Inflammatory macrophage (primary cell): ENCODE measurements at places on chromosomes 4 and X.

GRCh38 chrX:41351923-41352322, 18.0 kb downstream of the DDX3X start:
- no peak for DNase-seq

DNA sequence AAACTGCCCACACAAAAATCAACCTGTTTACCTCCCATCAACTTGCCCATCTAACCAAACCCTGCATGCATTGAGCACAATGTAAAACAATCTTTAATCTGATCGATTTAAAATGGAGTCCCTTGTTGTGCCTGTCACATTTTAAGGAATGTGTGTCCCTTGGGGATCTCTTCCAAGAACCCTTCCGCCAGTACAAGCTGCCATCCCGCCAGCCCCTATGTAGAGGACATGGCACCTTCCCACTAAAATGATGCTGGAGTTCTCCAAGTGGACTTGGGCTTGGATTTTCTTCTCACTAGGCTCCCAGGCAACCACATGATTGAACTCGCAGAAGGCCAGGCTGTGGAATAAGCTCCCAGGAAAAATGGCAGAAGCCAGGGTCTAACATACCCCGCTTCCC, 45.8 kb upstream of the ENPP6 start:
- no peak for DNase-seq

GRCh38 chrX:16239211-16239610, 71.9 kb downstream of the MAGEB17 start:
- no peak for DNase-seq

DNA sequence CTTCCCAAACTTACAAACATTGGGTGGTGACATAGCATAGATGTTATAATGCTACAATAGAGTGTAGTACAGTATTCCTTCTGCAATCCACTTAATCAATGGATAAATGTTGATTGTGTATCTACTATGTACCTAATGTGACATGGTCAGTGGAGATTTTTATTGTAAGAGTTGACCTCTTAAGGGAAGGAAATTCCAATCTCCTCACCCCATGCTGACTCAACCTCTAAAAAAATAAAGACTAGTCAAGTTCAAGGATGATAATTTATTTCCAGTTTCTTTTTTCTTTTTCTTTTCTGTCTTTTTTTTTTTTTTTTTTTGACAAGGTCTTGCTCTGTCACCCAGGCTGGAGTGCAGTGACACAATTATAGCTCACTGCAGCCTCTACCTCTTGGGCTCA, 206.5 kb upstream of the STS start:
- no peak for DNase-seq

- no peak for DNase-seq
These were observed 86.7 kb downstream of the ATP8A1 start for GRCh38 chr4:42570221-42570620.

- no peak for DNase-seq
These were observed 520.7 kb upstream of the HS3ST1 start for GRCh38 chr4:11949355-11949754.

DNA sequence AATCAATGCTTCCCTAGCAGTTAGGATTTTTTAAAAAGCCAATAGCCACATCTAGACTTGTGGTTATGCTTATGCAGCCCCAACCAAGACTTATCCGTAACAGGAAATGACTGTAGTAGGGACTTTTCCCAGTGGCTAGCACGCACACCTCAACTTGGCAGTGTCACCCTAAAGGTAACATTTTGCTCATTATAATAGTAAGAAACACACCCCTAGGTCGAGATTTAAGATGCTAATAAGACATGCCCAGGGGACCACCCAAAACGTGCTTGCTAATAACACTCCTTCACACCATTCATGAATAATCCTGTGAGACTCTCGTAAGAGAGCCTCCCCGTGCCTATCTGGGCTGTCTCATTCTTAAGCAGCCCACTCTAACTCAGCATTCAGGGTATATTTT, 195.3 kb downstream of the CHIC1 start:
- no peak for DNase-seq

DNA sequence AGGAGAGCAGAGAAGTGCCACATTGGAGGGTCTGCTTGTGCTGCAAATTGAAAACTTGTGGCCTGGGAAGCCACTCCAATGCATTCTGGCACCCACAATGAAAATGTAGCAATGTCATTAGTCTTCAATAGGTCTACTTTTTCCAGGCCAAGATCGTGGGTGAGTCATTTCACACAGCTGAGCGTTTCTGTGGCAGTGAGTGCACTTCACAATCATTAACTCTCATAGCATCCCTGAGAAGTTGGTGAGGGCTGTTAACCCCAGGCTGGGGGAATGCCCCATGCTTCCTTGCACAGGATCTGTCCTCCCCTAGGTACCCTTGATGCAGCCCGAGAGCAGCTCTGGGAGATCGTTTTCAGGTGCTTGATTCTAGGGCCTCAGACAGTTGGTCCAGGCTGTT, 196.8 kb upstream of the ATP6AP2 start:
- no peak for DNase-seq

DNA sequence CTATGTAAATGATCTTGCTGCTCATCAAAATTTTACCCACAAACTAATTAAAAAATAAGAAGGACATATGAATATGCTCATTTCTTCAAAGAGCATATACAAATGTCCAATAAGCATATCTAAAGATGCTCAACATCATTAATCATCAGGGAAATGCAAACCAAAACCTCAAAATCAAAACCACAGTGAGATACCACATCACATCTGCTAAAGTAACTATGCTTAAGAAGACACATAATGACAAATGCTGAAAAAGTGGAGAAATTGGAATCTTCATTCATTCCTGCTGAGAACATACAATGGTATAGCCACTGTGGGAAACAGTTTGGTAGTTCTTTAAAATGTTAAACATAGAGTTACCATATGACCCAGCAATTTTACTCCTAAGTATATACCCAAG, 81.9 kb downstream of the AFF2 start:
- DNase-seq, result no peak

DNA sequence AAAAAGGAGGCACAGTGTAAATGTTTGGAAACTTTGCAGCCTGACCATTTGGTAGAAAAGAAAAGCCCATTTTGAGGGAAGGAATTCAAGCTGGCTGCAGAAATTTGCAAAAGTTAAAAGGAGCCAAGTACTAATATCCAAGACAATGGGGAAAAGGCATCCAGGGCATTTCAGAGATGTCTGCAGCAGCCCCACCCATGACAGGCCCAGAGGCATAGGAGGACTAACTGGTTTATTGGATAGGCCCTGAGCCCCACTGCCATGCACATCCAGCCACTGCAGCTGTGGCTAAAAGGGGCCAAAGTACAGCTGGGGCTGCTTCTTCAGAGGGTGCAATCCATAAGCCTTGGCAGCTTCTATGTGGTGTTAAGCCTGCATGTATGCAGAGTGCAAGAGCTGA, 104.9 kb downstream of the HS3ST1 start:
- DNase-seq, result no peak

GRCh38 chr4:184649971-184650855, 675 bp downstream of the PRIMPOL start:
- DNase-seq, result peak; percentile 45

- no peak for DNase-seq
These were observed 35.3 kb upstream of the GATB start for GRCh38 chr4:151796106-151796505.

DNA sequence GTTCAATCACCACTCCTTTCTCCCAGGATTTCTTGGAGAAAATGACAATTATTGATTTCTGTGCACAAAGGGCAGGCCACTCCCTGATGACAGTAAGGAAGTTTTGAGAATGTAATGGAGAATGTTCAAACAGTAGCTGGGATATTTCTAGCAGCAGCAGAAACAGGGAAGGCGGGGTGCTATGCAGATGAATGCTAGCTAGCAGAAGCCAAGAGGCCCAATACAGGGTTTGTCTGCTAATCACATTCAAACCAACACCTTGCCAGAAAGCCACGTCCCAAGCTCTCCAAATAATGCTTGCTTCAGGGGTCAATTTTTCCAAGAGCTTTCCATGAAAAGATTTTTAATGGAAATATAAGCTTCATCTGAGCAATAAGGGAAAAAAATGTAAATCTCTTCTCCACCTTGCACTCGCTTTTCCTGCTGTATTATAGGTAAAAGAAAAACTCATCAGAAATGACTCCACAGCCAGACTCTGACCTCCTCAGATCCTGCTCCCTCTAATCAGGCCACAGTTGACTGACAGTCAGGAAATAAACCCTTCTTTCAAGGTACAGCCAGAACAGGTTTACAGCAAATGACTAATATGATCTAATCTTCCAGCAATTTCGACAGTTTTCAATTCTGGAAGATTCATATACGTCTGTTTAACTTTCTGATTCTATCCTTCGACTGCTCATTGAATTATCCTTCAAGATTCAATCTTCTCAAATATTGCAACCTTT, 84.7 kb upstream of the PCDH19 start:
- DNase-seq, result no peak

- no peak for DNase-seq
These were observed 1.6 kb downstream of the MTNR1A start for GRCh38 chr4:186553717-186554116.

DNA sequence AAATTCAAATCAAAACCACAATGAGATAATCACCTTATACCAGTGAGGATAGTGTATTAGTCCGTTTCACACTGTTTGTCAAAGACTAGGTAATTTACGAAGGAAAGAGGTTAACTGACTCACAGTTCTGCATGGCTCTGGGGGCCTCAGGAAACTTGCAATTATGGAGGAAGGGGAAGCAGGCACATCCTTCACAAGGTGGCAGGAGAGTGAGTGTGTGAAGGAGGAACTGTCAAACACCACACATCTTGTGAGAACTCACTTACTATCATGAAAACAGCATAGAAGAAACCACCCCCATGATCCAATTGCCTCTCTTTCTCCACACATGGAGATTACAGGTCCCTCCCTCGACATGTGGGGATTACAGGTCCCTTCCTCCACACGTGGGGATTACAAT, 54.7 kb upstream of the TRPC5 start:
- no peak for DNase-seq

DNA sequence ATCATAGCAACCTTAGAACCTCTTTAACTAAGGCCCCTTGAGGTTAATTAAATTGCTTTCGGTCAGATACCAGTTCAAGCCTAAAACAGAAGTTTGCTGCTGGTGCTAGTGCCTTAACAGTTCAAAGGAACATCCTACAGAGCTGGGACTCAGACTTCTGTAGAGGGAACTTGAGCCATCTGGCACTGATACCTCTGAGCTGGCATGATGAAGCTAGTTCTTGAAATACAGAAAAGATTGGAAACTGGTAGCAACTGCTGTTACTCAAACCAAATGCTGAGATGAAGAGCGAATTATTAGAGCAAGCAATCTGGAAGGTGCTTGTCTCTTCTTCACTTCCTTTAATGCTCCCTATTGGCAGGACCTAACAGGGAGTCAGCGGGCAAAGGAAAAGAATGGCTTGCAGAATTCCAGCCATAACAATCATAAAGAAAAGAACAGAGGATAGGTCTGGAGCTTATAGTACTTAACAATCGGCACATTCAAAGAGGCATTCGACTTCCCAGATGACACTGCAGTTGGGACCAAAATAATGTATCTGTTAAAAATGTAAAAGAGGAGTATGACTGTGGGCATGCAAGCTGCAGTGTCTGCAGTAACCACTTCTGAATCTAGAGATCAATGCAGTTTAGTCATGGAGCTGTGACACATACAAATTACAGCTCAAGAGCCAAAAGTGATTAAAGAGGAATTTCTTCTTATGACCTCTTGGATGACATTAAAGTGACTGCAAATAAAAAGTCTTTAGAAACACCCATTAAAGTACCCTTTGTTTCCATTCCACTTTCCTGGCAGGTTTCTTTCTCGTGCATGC, 298.9 kb downstream of the PDGFC start:
- DNase-seq, result no peak

- DNase-seq, result no peak
These were observed 74.0 kb downstream of the PAK3 start for GRCh38 chrX:111170017-111170416.
